ENCODE measurements at places on chromosomes 7 and 10.

- DNase-seq = no peak
These were observed 23.8 kb downstream of the PAPOLB start for GRCh38 chr7:4837803-4838625.

DNA sequence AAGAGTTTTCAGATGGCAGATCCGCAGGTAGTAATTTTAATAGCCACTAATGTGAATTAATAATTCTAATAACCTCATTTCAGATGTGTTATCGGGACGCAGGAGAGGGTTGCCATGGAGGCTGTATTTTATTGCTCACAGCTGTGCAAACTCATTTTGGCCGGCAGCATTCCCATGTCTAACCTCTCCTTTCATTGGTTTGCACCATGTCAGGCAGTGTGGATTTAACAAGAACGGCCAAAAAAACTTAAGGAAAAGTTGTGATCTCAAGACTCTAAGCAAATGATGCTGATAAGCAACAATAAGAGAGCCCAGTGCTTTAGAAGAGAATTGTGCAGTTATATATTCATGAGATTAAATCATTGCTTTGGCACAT is 88.7 kb upstream of the NRP1 start:
- no peak for DNase-seq

DNA sequence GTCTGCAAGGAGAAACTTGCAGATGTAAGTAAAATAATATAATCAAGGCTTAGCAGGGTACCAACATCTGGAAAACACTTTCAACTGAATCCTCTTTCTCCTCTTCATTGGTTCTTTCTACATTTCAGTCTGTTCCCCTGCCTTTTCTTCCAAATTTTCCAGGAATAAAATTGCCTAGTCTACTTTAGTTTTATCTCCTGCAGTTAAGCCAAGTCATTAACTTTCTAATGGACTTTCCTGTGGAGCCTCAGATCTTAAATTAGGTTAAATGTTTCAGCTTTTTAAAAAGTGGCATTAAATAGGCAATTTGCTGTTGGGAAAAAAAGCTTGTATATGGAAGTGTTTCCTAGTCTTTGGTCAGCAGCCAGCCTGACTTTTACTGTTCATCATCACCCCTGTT is 70.8 kb downstream of the EEPD1 start:
- no peak for DNase-seq

GRCh38 chr10:34205452-34205851 is 609.6 kb downstream of the PARD3 start:
- DNase-seq = no peak

GRCh38 chr7:128829391-128830166 is 627 bp upstream of the FLNC start:
- DNase-seq = no peak

DNA sequence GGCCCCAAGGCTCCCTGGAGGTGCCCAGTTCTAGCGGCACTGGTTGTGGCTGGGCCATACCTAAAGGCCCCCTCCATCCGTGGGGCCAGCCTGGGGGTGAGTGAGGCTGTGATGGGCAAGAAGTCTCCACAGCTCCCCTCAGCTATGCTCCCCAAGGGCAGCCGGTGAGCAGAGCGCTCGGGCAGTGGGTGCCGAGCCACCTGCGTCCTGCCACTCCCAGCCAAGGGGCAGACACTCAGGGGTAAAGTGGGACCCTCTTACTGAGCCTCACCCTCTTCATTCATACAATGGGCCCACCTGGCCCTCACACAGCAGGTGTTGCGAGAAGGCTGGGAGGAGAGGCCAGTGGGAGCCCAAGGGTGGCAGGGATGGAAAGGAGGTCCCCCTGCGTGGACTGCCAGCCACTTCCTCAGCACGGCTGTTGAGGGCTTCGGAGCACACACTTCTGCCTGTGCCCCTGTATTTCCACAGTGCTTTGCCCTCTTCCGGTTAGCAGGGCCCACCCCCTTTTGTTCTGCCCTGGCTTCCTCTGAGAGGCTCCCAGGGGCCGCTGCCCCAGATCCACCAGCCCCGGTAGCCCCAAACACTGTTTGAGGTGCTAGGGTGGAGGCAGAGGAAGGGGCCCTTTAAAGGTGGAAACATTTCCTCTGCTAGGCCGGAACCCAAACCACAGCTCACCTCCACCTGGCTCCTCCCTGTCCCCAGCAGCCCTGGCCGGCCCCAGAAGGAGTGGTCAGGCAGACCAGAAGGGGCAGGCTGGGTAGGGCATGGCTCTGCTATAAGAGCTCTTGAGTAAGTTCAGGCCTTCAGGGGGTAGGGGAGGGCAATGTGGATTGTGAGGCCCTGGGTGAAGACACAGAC is 16.4 kb upstream of the C10orf105 start:
- DNase-seq = no peak

- DNase-seq = no peak
These were observed 94.7 kb upstream of the FERD3L start for GRCh38 chr7:19239951-19240350.

DNA sequence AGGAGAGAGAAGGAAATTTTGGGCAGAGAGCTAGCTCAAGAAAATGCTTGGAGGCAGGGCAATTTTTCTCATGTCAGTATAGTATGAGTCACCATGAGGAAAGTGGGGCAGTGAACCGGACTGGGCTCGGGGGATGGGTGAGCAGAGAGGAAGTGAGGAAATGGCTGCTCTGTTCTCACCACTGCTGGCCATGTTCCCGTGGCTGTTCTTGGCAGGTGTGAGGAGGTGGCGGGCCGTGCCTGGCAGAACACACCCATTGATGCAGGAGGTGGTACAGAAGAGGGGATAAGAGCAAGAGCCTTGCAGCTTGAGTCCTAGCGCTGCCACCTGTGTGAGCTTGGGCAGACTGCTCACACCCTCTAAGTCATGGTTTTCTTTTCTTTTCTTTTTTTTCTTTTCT is 304.4 kb upstream of the LYZL1 start:
- no peak for DNase-seq

DNA sequence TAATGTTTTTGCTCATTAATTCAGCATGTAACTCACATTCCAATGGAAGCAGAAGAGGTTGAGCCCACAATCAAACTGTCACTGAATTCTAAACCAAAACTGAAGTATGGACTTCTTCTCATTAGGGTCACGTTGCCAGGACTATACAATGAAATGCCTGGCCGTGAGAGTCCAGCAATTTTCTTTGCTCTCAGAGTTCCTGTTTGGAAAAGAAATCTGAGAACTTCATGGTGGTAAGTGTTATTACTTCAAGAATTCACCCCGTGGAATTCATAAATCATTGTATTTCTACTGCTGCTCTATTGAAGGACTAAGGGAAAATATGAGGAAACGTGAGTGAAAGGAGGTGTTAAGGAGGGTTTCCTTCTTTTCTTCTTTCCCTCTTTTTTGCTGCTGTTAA is 441.8 kb upstream of the AKR1E2 start:
- no peak for DNase-seq

DNA sequence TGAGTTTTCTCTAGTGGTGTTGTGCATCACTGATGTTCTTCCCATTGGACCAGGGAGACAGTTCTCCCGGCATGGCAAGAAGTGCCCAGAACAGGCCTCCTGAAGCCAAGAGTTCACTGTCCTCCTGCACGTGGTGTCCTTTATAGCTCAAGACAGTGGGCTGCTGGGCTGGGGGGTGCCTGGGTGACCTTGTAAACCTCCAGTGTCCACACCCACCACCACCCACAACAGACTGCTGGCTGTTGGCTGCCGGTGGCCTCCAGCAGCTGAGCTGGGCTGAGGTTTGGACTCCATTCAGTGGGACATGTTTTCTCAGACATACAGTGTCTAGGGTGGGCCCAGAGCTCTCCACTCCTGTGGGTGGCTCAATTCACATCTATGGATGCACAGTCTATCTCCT is 42.2 kb downstream of the HK1 start:
- DNase-seq = no peak

All from stimulated activated CD4-positive, alpha-beta T cell treated with anti-CD3 and anti-CD28 coated beads, Interleukin-15, amount 100 ng/mL, for 1 hour (primary cell).